Fibroblast of gingiva (primary cell): ENCODE measurements at places on chromosomes 12 and 14.

- peak; percentile 86 for DNase-seq
Measured at GRCh38 chr12:113860950-113861349, 105.2 kb downstream of the RBM19 start.

- no peak for DNase-seq
Measured at GRCh38 chr14:32350020-32350419, 20.9 kb downstream of the AKAP6 start.

DNA sequence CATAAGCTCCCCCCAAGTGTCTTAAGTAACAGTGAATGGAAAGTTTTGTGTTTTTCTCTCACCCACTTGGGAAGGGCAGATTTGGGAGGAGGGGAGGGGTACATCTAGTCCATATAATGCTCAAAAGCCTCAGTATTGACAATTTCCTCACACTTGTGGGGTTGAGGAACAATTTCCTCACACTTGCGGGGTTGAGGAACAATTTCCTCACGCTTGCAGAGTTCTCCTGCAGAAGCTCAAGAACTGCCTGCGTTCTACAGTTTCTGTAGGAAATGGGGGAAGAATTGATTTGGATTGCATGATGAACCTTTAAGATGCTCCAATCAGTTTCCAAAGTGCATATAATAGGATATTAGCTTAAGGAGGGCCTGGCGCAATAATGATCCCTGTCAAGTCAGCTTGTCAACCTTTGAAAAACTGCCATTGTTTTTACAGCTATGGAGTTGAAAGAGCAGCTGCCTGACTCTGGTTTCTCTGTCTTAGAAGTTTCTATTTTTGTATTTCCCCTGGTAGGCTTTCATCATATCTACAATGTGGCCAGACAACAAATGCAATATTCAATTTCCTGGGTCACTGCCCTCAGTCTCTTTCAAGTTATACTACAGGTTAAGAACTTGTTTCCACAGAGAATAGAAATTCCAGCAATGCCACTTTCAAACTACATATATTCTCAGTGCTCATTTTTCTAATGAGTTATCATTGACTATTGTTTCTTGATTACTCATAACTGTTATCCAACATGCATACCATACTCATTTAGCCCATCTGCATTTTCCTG, 66.5 kb downstream of the PLEKHG7 start:
- peak; percentile 52 for DNase-seq

GRCh38 chr12:28512876-28513275, 322.6 kb downstream of the CCDC91 start:
- peak; percentile 53 for DNase-seq

DNA sequence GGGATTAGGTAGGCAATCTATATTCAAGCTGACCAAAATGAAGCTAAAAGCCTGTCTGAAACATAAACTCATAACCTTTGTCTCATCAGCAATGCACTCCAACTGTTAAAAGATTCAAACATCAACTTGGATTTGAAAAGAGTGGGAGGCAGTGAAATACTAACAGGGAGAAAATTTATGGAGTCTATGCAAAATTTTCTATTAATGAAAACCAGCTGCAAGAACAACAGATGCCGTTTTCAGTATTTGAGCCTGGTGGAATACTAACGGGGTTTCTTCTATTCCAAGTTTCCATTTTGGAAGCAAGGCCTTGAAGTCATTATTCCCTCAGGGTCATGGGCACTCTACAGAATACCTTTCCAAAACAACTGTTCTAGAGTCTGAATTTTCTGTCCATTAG, 88.3 kb downstream of the LRP6 start:
- DNase-seq: no peak

DNA sequence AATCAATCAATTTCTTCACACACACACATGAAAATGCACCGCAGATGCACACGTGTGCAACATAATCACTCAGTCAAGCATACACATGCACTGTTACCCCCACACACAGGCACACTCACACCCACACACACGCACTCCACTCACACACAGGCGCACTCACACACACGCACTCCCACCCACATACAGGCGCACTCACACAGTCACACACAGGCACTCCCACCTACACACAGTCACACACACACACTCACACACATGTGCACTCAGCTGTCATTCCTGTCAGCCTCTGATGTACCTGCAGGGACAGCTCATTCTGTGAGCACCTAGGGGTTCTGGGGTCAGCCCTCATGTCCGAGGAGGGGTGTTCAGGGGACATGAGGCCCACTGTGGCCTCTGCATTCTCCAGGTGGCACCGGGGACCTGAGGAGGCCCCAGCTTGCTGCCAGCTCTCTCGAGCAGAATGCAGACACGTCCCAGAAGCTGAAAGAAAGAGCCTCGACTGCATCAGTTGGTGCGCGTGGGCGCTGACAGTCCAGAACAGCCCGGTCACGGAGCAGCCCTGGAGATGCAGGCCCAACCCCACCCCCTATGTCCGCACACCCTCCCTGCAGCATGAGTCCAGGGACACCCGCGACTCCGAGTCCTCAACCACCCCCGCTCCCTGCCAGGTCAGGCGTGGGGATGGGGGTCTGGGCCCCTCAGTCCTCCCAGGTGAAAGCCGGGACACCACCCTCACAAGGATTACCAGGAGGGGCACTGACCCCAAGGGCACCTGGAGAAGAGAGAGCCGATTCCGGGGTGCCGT, 69.3 kb downstream of the NOC4L start:
- DNase-seq: no peak

- DNase-seq: no peak
Measured at GRCh38 chr14:104355101-104356019, 217.0 kb downstream of the KIF26A start.

GRCh38 chr14:20489093-20489994, 16.0 kb upstream of the RNASE10 start:
- no peak for DNase-seq

- DNase-seq: peak; percentile 70
Measured at GRCh38 chr14:88468406-88468805, 82.9 kb downstream of the SPATA7 start.
